ENCODE measurements at places on chromosomes 6 and 20.

DNA sequence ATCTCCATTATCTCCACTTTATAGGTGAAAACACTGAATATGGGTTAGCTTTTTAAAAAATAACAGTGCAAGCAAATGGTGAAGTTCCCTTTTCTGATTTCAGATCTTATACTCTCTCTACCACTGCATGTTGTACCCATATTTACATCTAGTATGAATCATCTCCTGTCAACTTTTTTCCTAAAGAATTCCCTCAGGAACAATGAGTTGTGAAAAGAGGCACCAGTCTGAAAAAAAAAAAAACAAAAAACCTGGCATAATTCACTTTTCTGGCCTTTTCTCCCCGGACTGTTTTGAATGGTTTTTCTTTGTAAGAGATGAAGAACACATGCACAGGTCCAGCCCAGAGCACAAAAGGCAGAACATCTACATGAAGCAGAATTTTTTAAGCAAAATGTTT lies 596.0 kb downstream of the COL12A1 start:
- peak; percentile 56 for DNase-seq

DNA sequence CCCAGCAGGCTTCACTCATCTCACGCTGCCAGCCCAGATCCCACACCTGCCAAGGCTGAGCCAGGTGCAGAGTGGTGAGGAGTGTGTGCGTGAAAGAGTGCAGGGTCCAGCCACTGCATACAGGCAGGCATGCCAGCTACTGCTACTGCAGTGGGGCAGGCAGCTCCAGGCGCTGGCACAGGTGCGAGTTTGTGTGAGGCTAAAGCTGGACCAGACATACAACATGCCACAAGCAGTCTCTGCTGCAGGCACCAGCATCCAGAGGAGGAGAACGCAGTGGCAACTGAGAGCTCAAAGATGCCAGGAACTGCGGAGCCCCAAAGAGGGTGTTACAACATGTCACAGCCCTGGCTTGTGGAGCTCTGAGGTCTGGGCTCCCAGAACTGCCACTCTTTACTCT lies 149.8 kb downstream of the EYS start:
- no peak for DNase-seq

- peak; percentile 22 for DNase-seq
These were observed 838.8 kb downstream of the MAFB start for GRCh38 chr20:39850246-39850645.

GRCh38 chr6:125104425-125104824 lies 49.1 kb upstream of the TPD52L1 start:
- DNase-seq = peak; percentile 74

DNA sequence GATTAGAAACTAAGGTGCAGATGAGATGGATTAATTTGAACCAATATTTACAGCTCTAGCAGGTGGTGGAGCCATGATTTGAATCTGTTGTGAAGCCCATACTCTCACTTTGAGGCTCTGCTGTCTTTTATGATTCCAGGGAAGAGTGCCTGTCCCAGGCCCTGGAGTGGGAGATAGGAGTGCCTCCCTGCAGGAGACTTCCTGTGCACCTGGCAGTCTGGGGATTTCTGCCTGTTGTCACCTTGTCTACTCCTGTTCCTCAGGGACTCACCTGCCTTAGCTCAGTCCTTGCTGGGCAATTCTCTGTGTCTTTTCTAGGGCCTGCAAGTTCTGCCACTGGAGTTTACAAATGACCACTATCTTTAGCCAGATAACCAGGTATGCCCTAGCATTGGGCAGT lies 46.3 kb downstream of the SCAND1 start:
- DNase-seq = no peak
